ENCODE measurements at places on chromosomes 5 and 9.

GRCh38 chr9:21831841-21832509 lies 29.5 kb downstream of the MTAP start:
- no peak for DNase-seq

GRCh38 chr5:177368869-177369644 lies 11.3 kb downstream of the RGS14 start:
- no peak for DNase-seq

DNA sequence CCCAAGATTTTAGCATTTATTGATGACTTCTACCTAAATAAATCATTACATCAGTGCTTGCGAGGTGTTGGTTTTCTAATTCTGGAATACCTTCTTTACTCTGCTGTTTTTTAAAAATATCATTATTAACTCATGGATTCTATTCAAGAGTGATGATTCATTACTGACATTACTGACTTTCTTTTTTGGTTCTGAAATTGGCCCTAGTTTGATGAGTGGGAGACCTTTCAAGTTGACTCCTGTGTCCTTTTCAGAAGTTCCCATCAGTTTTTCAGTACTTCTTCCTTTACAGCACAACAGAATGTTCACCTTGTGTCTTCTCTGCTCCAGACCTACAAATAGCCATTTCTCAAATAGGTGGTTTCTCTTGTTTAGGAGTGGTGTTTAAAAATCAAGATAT lies 114.1 kb downstream of the PCSK5 start:
- DNase-seq: no peak

- no peak for DNase-seq
These were observed 85.8 kb downstream of the PHAX start for GRCh38 chr5:126686451-126687126.

DNA sequence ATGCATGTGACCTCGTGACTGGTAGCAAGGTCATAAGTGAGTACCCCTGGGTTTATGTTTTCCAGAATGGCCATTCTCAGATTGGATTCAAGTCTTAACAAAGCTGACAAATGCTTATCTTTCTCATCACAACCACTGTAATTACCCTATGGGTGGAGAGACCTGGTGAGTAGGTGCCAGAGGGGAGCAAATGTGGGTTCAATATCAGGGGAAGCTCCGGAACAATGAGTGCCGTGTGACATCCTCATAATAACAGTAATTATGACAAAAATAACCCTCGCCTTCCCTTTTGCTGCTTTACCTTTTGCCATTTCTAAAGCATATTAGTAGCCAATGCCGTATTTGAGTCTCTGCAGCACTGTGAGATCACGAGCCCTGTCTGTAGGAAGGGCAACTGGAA lies 95.9 kb downstream of the NSG2 start:
- no peak for DNase-seq

DNA sequence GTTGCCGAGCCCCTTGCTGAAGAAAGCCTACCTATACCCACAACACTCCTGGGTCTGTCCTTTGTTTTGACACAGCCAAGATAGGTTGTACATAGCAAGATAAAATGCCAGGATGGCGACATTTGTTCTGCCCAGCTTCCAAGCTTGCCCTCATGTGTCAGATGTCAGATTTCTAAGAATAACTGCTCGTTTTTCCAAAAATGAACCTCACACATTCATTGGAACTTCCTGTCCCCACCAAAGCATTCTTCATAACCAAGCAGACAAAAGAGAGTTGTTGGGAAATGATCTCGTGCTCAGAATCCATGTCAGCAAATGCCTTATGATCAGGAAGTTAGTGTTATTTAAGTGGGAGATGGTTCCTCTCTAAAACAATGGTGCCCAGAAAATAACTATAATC lies 210.1 kb downstream of the ZNF608 start:
- DNase-seq: no peak

GRCh38 chr5:6472792-6473191 lies 24.1 kb downstream of the UBE2QL1 start:
- no peak for DNase-seq

- no peak for DNase-seq
These were observed 31.6 kb downstream of the B4GALT1 start for GRCh38 chr9:33135470-33135958.

- DNase-seq: no peak
These were observed 1.1 kb downstream of the RICTOR start for GRCh38 chr5:39072925-39073766.

GRCh38 chr9:129351058-129351641 lies 173.1 kb upstream of the IER5L start:
- no peak for DNase-seq

- DNase-seq: no peak
These were observed 33.8 kb upstream of the ANXA2R start for GRCh38 chr5:43073597-43074546.

DNA sequence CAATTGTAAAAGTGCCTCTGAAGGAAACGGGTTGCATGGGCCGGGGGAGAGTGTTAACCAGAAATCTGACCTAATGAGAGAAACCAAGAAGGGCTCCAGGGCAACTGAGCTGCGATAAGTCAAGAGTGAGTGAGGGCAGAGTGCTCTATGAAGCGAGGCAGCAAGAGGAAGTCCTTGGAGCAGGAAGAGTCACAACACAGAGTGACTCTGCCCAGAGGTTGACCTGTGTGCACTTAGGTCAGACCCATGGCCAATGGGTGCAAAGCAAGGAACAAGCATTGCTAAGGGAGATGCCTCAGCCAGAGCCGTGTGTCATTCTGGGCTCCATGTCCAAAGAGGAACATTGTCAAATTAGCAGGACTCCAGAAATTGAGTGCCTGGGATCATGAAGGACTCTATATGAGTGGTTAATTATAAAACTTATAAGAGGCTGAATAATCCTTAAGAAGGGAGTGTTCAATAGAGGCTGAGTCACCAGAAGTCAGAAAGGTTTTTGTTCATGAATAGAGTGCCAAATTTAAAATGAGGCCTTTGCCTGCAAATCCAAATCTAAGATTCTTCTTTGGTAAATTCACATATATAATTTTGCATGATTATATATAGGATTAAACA lies 438.5 kb downstream of the MED10 start:
- DNase-seq: no peak

DNA sequence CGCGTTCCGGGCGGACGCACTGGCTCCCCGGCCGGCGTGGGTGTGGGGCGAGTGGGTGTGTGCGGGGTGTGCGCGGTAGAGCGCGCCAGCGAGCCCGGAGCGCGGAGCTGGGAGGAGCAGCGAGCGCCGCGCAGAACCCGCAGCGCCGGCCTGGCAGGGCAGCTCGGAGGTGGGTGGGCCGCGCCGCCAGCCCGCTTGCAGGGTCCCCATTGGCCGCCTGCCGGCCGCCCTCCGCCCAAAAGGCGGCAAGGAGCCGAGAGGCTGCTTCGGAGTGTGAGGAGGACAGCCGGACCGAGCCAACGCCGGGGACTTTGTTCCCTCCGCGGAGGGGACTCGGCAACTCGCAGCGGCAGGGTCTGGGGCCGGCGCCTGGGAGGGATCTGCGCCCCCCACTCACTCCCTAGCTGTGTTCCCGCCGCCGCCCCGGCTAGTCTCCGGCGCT lies at the start of gene DAPK1:
Gene DAPK1 (plus strand): TSS at position 264 of the 442 bp plus-strand sequence. CDS start 1,211 bp downstream, outside the sequence.
- no peak for DNase-seq

DNA sequence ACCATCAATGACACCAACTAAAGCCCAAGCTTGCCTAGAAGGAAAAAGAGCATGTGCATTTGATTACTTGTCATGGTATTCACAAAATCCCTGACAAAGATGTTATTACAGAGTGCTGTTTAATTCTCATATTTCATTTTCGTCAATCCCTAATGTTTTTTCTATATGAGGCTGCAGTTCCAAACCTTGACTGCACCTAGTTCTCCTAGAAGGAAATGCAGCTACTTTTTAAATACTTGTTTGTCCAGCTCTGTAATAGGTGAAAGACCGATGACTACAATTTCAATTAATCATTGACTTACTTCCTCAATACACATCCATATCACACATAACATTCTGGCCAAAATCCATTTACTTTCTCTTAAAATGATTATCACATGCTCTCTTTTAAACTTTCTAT lies 28.1 kb downstream of the CEMIP2 start:
- DNase-seq: no peak

GRCh38 chr5:78606241-78606640 lies 42.3 kb downstream of the LHFPL2 start:
- no peak for DNase-seq

DNA sequence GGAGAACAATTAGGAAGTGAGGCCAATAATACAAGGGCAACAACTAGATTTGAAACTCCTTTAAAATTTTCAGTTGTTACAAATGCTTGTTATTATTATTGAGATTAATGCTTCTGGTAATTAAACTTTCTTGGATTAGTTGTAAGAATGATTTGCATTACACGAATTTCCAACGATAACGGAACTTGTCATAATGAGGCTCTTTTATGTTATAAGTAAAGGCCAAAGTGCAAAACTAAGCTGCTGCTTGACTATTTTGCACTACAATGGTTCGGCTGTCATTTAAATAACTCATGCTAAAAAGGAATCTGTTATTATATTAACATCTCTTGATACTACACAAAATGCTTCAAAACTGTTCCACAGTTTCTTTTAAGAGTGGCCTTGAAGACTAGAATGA lies 1007.1 kb downstream of the PTPRD start:
- DNase-seq: no peak

DNA sequence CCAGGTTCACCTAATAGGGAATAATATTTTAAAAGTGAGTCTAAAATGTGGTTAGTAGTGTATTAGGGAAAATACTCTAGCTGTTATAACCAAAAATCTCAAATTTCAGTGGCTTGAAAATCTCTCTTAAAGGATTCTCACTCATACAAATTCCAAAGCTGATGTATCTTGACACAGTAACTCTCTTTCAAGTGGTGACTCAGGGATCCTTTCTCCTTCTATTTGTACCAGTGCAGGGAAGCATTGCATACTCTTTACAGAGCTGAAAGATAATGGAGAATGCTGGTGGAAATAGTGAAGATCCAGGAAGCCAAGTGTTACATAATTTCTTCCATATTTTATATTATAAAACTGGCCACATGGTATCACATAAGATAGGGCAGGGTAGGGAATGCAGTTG lies 560.2 kb upstream of the CDH9 start:
- no peak for DNase-seq

- no peak for DNase-seq
These were observed 96.7 kb downstream of the SUSD1 start for GRCh38 chr9:112078432-112078831.

GRCh38 chr5:1199340-1199648 lies 2.1 kb upstream of the SLC6A19 start:
- DNase-seq: no peak

DNA sequence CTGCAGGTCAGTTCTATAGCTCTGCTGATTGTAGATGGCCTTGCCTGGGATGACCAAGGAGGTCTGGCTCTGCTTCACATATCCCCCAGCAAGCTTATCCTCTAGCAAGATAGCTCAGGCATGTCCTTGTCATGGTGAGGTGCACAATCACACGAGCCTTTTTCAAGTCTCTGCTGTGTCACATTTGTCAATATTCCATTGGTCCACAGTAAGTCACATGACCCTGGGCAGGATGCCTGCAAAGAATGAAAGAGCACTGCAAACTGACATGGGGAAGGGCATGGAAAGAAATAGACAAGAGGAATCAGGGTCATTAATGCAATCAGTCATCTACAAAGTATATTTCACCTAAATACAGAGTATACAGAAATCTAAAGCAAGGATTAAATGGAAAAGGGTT lies 142.0 kb downstream of the RORB start:
- DNase-seq: no peak

DNA sequence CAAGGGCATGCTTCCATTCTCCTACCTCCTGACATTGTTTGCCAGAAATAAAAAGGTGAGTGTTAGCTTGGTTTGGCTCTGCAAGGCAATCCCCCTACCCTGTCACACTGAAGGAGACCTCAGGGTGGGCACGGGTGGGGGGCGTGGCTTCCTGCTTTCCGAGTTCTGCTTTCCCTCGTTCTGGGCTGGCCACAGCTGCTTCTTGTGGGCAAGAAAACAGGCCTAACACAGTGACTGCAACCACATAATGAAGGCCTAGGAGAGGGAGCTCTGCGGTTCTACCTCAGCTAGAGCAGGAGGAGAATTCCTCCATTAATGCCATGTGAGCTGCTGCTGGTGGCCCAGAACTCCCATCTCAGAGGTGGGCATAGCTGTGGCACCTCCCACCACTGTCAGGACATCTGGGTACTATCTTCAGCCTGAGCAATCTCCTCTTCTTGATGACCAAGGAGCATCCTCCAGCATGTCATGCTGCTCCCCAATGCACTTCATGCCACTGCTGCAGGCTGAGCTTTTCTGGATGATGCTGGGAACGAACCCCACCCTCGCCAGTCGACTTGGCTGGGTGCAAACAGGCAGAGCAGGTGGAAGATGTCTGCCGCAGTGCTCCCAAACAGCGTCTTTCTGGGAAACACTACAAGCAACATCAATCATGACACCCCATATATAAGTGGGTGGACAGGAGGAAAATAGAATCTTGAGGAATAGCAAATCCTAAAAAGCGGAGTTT lies 139.5 kb upstream of the RAPGEF1 start:
- no peak for DNase-seq

GRCh38 chr5:100861148-100861547 lies 41.9 kb downstream of the ST8SIA4 start:
- DNase-seq: no peak

GRCh38 chr5:73388740-73389139 lies 59.8 kb downstream of the FOXD1 start:
- no peak for DNase-seq

- no peak for DNase-seq
These were observed 55.9 kb downstream of the DAP start for GRCh38 chr5:10704949-10705621.

DNA sequence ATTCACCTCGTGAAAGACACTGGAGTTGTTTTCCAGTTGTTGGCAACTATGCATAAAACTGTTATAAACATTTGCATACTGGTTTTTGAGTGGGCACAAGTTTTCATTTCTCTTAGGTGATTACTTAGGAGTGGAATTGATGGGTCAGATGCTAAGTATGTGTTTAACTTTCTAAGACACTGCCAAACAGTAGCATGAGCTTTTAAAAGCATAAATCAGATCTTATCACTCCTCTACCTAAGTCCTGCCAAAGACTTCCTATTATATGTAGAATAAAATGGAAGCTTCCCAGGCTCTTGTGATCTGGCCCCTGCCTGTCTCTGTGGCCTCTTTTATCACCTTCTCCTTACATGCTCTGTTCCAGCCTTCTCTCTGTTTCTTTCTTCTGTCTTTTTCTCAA lies 72.6 kb downstream of the SH3RF2 start:
- DNase-seq: no peak

- no peak for DNase-seq
These were observed 350.5 kb downstream of the SLIT3 start for GRCh38 chr5:168950241-168950951.

DNA sequence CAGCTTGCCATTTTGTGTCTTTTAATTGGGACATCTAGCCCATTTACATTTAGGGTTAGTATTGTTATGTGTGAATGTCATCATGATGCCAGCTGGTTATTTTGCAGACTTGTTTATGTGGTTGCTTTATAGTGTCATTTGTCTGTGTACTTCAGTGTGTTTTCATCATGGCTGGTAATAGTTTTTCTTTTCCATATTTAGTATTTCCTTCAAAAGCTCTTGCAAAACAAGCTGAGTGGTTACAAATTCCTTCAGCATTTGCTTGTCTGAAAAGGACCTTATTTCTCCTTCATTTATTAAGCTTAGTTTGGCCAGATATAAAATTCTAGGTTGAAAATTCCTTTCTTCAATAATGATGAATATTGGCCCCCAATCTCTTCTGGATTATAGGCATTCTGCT lies 28.5 kb upstream of the TNFSF15 start:
- DNase-seq: no peak

- DNase-seq: no peak
These were observed 13.7 kb upstream of the PRELID2 start for GRCh38 chr5:145848854-145849253.

All from activated CD4-positive, CD25-positive, alpha-beta regulatory T cell (primary cell).